A549 treated with AZD2906 at 1 μM for 4 hours (cell line): ENCODE measurements at places on chromosomes 11 and 22. TPM values are rescaled to one million over a fixed set of nuclear protein-coding genes. Genes with fewer than 3 reads are reported as not detected.

Gene EXPH5
- total RNA-seq: 0.03 to 0.06 TPM (median 0.05 TPM) in 5 replicates

Gene MOV10L1
- not detected in 5 replicates for total RNA-seq

Gene KRTAP5-2
- not detected in 5 replicates for total RNA-seq

Gene MMP13
- 0.04 to 0.08 TPM in 2 of 5 replicates, not detected in the others for total RNA-seq

Gene CCDC34
- total RNA-seq: 22.7 to 29.0 TPM (median 24.2 TPM) in 5 replicates

Gene GPHA2
- not detected in 5 replicates for total RNA-seq

Gene EHD1
- 94.8 to 121 TPM (median 111 TPM) in 5 replicates for total RNA-seq

Gene GGTLC2
- not detected in 5 replicates for total RNA-seq

Gene PACSIN3
- total RNA-seq: 23.1 to 28.2 TPM (median 26.6 TPM) in 5 replicates

Gene OR52N4
- not detected in 5 replicates for total RNA-seq

Gene PDE2A
- 1.2 to 2.1 TPM (median 1.9 TPM) in 5 replicates for total RNA-seq

Gene DBX1
- not detected in 5 replicates for total RNA-seq

Gene CDON
- total RNA-seq: 1.6 to 2.6 TPM (median 1.9 TPM) in 5 replicates

Gene PRSS23
- total RNA-seq: 385 to 449 TPM (median 425 TPM) in 5 replicates

Gene CBLIF
- total RNA-seq: not detected in 5 replicates

Gene SYNGR1
- 10.5 to 12.4 TPM (median 11.8 TPM) in 5 replicates for total RNA-seq

Gene TSPAN32
- not detected in 5 replicates for total RNA-seq

Gene SLC22A8
- not detected in 5 replicates for total RNA-seq

Gene CCDC116
- 0.06 to 0.07 TPM (median 0.07 TPM) in 3 of 5 replicates, not detected in the others for total RNA-seq

Gene FOLH1
- not detected in 5 replicates for total RNA-seq
